A549 treated with dexamethasone at 1 μM for 4 hours (cell line): ENCODE measurements at places on chromosomes 4 and X. TPM values are rescaled to one million over a fixed set of nuclear protein-coding genes. Genes with fewer than 3 reads are reported as not detected.

BEX3 gene
- 238 to 272 TPM (median 241 TPM) in 5 replicates for total RNA-seq

GPRASP2 gene
- 4.3 to 6.2 TPM (median 5.5 TPM) in 5 replicates for total RNA-seq

TAF7L gene
- 0.05 to 0.22 TPM (median 0.09 TPM) in 5 replicates for total RNA-seq

EXOC1 gene
- total RNA-seq = 13.8 to 17.6 TPM (median 15.9 TPM) in 5 replicates

NAA15 gene
- total RNA-seq = 23.9 to 36.4 TPM (median 32.0 TPM) in 5 replicates

SULT1E1 gene
- not detected in 5 replicates for total RNA-seq

SH3RF1 gene
- 7.1 to 11.0 TPM (median 9.3 TPM) in 5 replicates for total RNA-seq

FRG1 gene
- 37.2 to 44.6 TPM (median 39.6 TPM) in 5 replicates for total RNA-seq

F11 gene
- not detected in 5 replicates for total RNA-seq

CPLX1 gene
- total RNA-seq = 0.28 to 0.90 TPM (median 0.47 TPM) in 5 replicates

PF4V1 gene
- not detected in 5 replicates for total RNA-seq

XK gene
- 0.35 to 0.43 TPM (median 0.42 TPM) in 5 replicates for total RNA-seq

MAGEA2B gene
- total RNA-seq = 0.08 to 0.42 TPM (median 0.24 TPM) in 4 of 5 replicates, not detected in the other

USP38 gene
- total RNA-seq = 7.3 to 10.8 TPM (median 9.9 TPM) in 5 replicates

ATP7A gene
- 3.3 to 5.8 TPM (median 4.6 TPM) in 5 replicates for total RNA-seq

FOXO4 gene
- total RNA-seq = 1.1 to 1.7 TPM (median 1.4 TPM) in 5 replicates

JCHAIN gene
- total RNA-seq = 0.06 to 0.23 TPM (median 0.14 TPM) in 4 of 5 replicates, not detected in the other

TMSB15A gene
- total RNA-seq = 0.34 to 1.6 TPM (median 0.55 TPM) in 5 replicates

SMPX gene
- 0.11 to 0.14 TPM in 2 of 5 replicates, not detected in the others for total RNA-seq

EOLA2 gene
- 50.2 to 58.8 TPM (median 53.1 TPM) in 5 replicates for total RNA-seq

ZFP92 gene
- total RNA-seq = 0.50 to 0.71 TPM (median 0.56 TPM) in 5 replicates

KCTD8 gene
- not detected in 5 replicates for total RNA-seq

NOX1 gene
- total RNA-seq = 0.03 to 0.08 TPM (median 0.08 TPM) in 5 replicates

CNGA2 gene
- total RNA-seq = not detected in 5 replicates

ODAPH gene
- 0.14 TPM in 1 of 5 replicates, not detected in the others for total RNA-seq

NPY1R gene
- total RNA-seq = 0.07 to 0.17 TPM (median 0.11 TPM) in 3 of 5 replicates, not detected in the others

BRCC3 gene
- total RNA-seq = 25.8 to 31.4 TPM (median 28.6 TPM) in 5 replicates

ZMAT1 gene
- total RNA-seq = 0.01 to 0.02 TPM in 2 of 5 replicates, not detected in the others

PPP4R3C gene
- total RNA-seq = not detected in 5 replicates

UGT2A3 gene
- 0.05 to 0.14 TPM (median 0.10 TPM) in 5 replicates for total RNA-seq

HSD17B13 gene
- total RNA-seq = 0.05 to 0.14 TPM (median 0.06 TPM) in 5 replicates

VCX3B gene
- not detected in 5 replicates for total RNA-seq

CYSLTR1 gene
- total RNA-seq = not detected in 5 replicates

DNASE1L1 gene
- total RNA-seq = 24.9 to 30.3 TPM (median 28.4 TPM) in 5 replicates

KIF4A gene
- 23.8 to 29.9 TPM (median 27.9 TPM) in 5 replicates for total RNA-seq

SLC49A3 gene
- total RNA-seq = 0.09 to 0.25 TPM (median 0.13 TPM) in 5 replicates

IBSP gene
- total RNA-seq = not detected in 5 replicates

TLR3 gene
- total RNA-seq = 0.19 to 0.43 TPM (median 0.36 TPM) in 5 replicates

PAGE5 gene
- not detected in 5 replicates for total RNA-seq

NLRP2B gene
- not detected in 5 replicates for total RNA-seq

GABRG1 gene
- total RNA-seq = not detected in 5 replicates

PLAC8 gene
- 0.74 to 1.2 TPM (median 0.96 TPM) in 5 replicates for total RNA-seq

MAGEA12 gene
- total RNA-seq = 0.11 to 0.15 TPM (median 0.13 TPM) in 5 replicates

MTNR1A gene
- total RNA-seq = 0.38 to 0.88 TPM (median 0.58 TPM) in 5 replicates
